Adipocyte (in vitro differentiated cells): ENCODE measurements at places on chromosomes 5 and 9.

DNA sequence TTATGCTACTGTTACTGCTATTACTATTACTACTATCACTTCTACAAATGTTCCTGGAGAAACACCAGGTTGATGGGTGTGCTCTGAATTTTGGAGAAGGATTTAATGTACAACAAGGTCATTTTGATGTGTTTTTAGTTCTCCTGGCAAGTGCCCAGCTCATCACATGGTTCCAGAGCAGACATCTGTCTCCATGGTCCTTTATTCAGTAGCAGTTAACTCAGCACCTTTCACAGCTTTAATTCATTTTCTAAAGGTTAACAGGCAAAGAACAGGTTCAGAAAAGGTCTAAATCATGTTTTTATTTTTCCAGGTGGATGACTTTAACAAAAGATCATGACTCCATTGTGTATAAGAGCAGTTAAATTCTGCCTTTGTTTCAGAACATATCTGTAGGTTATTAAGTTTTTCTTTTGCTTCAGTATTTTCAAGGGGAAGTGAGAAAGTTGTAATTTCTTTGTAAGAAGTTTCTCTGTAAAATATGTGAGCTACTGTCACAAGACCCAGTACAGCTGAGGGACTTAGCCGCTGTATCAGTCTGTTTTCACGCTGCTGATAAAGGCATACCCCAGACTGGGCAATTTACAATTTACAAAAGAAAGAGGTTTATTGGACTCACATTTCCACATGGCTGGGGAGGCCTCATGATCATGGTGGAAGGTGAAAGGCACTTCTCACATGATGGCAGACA is 41.9 kb downstream of the MTRR start:
- no peak for DNase-seq

GRCh38 chr5:99054972-99055371 is 126.2 kb upstream of the CHD1 start:
- DNase-seq: no peak

GRCh38 chr9:5608298-5609225 is 20.3 kb upstream of the RIC1 start:
- peak; percentile 40 for DNase-seq

GRCh38 chr5:172985596-172985995 is 2.0 kb downstream of the ATP6V0E1 start:
- DNase-seq: no peak

DNA sequence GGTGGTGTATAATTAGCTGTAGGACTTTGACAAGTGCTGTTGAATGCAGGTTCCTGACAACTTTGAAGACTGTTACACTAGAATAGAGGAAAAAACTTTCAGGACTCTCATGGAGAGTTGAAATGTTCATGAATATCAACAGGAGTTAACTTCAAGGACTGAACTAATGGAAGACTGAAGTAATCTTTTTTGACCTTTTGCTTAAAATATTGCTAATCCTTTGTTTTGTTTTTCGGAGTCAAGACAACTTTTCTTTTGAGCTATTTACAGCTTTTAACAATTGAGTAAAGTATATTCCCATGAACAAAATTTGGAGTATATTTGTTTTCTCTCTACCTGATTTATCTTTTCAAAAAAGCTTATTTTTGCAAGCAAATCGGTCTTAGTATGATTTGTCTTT is 34.1 kb upstream of the MTMR12 start:
- DNase-seq: no peak

GRCh38 chr5:72376381-72376780 is 56.2 kb downstream of the PTCD2 start:
- DNase-seq: no peak

GRCh38 chr9:16258708-16259107 is 611.8 kb downstream of the BNC2 start:
- no peak for DNase-seq

- peak; percentile 61 for DNase-seq
Measured at GRCh38 chr9:124251605-124252378, 6.0 kb upstream of the NEK6 start.

DNA sequence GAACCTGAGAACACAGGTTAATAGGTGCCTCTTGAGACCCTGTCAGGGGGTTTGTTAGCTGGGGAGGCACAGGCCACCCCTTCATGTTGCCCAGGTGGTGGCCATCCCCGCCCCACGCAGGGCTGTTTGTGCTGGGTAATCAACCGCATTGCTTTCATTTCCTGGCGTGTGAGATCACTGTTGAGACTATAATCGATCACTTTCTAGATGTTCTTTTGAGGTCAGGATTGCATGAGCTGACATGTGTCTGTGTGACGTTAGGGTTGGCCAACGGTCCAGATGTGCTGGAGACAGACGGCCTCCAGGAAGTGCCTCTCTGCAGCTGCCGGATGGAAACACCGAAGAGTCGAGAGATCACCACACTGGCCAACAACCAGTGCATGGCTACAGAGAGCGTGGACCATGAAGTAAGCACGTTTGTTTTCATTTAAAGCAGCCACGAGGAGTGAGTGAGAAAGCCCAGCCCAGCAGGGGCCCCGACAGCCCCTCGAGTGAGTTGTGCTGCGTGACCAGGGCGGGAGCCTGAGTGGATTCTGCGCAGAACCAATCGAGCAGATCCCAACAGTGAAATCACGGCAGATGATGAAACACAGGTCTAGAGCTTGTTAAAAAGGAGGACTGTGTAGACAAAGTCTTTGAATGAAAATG is 115.0 kb upstream of the CACNA1B start:
- no peak for DNase-seq

DNA sequence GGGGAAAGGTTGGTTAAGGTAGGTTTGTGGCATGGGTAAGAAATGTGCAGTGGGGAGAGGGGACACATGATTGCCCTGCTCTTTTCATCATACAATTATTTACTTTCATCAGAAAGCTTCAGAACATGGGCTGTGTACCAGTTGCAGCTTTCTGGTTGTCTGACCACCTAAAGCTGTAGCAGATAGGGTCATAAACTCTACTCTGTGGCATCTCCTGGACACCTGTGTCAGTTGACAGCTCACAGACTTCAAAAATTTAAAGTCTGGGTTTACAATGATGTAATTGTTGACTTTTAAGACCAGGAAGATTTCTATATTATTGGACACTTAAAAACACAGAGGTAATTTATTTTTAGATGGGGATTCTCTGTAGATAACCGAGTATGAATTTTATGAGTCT is 222.7 kb upstream of the PRR16 start:
- DNase-seq: no peak
